ENCODE measurements at places on chromosomes 11 and 22.

DNA sequence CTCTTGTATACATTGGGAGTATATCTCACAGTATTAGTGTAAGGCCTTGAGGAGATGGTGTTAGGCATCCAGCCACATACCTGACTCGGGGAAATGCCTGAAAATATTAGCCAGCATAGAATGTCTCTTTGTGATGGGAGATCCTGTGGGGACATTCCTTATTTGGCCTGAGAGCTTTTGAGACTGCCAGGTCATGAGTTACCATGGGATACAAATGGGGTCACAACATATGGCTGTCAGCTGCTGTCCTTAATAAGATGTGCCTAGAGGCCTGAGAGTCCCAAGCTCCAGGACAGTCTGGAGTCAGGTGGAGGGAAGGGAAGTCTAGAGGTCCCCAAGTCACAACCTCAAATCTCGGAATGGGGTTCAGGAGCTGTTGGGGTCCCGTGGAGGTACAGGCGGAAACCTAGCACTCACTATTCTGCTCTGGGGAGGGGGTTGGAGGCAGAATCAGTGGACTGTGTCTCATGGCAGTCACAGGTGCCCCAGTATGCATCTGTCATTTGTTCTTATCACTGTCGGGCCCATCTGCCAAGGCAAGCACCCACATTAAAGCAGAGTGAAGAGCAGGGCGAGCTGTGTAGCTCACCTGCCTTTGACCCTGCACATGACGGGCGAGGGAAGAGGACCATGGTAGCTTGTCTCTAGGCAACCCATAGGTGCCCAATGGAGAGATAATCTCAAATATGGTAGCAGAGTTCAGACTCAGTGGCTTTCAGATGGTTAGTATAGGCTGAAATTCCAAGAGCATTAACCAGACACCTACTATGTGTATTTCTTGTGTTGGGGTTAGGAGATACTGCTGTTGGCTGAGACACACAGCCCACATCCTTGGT is 29.9 kb downstream of the KCNQ1OT1 start:
- DNase-seq = no peak

DNA sequence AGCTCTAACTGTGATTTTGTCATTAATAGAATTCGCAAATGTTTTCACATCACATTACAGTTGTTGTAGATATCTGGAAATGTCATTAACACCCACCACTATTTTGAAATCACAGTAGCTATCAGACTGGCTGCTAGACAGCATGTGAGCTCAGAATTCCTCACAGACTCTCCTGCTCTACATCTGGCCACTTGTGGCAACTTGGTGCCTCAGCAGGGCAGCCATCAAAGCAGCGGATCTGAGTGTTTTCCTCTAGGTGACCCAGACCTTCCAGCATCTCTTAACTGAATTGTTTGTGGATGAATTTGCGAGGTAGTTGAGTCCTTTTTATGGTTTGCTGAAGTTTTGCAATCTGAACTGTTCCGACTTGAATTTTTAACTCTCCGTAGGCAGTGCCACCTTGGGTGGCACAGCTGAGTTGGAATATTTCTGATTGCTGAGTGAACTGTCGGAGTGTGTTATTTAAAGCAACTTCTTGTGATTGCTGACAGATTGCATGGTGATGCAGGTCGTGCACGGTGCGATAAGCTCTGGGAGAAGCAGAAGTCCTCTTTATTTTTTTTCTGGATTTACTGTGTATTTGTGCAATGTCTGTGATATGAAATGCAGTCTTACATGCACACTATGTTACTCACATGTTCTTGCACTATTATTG is 114.0 kb upstream of the PLET1 start:
- DNase-seq = no peak

GRCh38 chr11:75611823-75612222 is 49.8 kb downstream of the SERPINH1 start:
- no peak for DNase-seq

- DNase-seq = no peak
Observed at GRCh38 chr22:46917771-46918101, 155.3 kb downstream of the TBC1D22A start.

DNA sequence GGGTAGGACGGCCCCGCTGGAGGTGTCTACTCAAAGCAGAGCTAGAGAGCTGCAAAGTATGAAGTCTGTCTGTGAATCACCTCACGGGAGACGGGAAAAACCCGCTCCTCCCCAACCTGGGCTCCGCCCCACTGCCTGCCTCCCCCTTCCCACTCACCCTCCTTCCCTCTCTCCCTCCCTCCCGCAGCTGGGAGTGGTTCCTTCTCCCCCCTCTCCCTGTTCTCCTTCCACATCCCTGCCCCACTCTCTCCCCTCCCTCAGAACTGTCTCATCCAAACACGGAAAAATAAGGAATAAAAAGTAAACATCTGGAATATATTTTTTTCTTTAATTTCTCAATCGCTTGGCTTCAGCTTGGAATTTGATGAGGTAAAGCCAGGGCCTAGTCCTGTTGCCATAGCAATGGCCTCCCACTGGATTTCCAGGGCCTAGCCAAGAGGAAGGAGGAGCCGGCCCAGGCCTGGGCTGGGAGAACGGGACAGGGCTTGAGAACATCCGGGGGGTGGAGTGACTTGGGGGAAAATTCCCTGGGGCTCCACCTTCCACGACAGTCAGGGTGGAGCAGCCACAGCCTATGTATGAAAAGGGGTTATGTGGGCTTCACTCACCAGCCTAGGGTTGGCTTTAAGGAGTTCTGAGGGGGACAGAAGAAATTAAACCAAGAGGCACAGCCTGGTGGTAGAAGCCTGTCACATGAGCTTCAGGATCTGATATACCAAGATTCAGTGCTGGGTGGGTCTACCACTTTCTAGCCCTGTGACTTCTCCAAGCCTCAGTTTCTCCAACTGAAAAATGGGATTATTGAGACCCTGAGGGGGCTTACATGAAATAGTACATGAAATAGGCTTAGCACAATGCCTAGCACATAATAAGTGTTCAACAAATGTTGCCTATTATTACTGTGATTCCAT is 2.2 kb downstream of the TNKS1BP1 start:
- no peak for DNase-seq

GRCh38 chr11:14636119-14636518 is 7.5 kb upstream of the PDE3B start:
- DNase-seq = no peak

GRCh38 chr11:134640971-134641968 is 229.2 kb upstream of the B3GAT1 start:
- no peak for DNase-seq

DNA sequence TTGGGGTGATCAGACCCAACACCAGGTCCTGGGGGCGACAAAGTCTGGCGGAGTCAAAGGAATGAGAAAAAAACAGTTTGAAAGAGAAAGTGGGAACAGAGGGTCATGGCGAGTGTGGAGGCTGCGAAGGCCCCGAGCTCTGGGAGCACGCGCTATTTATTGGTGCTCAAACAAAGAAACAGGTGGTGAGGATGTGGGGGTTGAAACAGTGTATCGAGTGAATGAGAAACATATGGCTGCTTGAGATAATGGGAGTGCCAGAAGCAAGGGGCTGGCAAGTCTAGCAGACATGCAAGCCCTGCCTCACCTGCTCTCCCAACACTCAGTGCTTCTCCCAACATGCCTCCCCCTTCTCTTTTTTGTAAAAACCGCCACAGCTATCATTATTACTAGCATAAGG is 7.8 kb upstream of the DUSP18 start:
- no peak for DNase-seq

DNA sequence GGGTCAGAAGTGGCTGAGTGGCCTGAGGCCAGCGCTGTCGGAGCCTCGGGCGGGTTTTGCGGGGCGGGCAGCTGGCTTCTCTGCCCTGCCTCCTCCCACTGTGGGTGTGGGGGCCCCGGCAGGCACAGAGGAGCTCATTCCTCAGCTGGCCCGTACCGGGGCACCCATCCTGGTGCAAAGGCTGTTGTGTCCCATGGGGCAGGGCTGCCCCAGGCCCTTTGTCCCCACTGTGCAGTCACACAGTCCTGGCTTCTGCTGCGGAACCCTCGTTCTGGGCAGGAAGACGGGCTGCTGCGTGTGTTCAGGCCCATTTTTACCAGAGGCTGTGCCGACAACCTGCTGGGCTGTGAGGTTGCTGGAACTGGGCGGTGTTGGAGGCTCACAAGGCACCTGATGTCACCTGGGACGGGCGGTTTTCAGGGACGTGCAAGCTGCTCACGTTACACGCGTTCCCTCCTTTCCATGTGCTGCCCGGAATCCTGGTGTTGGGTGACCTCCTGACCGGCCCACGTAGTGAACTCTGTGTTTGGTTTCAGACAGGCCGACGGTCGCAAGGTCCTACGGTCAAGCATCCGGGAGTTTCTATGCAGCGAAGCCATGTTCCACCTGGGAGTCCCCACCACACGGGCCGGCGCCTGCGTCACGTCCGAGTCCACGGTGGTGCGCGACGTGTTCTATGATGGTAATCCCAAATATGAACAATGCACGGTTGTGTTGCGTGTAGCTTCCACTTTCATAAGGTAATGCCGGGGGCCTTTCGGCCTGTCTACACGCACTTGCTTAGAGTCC is 5.2 kb downstream of the SELENOO start:
- no peak for DNase-seq

DNA sequence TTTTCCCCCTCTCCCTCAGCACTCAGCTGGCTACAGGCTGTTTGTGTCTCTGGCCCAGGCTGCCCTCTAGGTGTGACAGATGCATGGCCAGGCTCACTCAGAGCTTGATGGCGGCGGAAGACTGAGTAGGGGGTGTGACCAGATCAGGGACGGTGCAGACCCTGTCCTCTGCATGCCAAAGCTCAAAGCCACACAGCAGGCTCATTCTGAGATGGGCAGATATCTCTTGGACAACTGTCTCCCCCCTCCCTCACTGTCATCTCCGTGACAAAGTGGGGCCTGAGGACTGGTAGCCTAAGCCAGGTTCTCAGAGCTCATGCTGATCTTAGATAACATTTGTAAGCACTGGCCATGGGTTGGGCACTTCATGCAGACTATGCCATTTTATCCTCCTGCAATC is 231.3 kb downstream of the DSCAML1 start:
- no peak for DNase-seq

DNA sequence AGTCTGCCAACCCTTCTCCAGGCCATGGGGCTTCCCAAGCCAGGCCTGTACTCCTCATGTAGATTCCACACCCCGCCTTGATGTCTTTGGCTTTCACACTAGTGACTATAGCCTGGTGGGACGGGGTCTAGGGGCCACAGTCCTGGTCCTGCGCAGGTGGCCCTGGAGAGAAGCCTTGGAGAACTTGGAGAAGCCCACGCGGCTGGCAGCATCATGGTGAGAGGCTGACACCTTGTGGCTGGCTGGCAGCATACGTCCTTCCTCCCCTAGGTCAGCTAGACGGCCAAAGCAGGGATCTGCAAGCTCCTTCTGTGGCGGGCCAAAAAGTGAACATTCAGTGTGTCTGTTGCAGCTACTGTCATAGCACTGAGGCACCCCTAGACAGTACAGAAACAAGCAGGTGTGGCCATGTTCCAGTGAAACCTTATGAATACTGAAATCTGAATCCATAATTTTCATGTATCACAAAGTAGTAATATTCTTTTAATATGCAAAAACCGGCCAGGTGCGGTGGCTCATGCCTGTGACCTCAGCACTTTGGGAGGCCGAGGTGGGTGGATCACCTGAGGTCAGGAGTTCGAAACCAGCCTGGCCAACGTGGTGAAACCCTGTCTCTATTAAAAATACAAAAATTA is 42.0 kb downstream of the FAM83F start:
- DNase-seq = peak; percentile 60

- no peak for DNase-seq
Observed at GRCh38 chr11:118401880-118402590, 629 bp downstream of the ATP5MG start.

- DNase-seq = no peak
Observed at GRCh38 chr11:32420937-32421901, 14.1 kb downstream of the WT1 start.

- DNase-seq = no peak
Observed at GRCh38 chr11:63816166-63816565, 2.9 kb downstream of the SPINDOC start.

- no peak for DNase-seq
Observed at GRCh38 chr11:77661670-77662069, 24.1 kb upstream of the CLNS1A start.

DNA sequence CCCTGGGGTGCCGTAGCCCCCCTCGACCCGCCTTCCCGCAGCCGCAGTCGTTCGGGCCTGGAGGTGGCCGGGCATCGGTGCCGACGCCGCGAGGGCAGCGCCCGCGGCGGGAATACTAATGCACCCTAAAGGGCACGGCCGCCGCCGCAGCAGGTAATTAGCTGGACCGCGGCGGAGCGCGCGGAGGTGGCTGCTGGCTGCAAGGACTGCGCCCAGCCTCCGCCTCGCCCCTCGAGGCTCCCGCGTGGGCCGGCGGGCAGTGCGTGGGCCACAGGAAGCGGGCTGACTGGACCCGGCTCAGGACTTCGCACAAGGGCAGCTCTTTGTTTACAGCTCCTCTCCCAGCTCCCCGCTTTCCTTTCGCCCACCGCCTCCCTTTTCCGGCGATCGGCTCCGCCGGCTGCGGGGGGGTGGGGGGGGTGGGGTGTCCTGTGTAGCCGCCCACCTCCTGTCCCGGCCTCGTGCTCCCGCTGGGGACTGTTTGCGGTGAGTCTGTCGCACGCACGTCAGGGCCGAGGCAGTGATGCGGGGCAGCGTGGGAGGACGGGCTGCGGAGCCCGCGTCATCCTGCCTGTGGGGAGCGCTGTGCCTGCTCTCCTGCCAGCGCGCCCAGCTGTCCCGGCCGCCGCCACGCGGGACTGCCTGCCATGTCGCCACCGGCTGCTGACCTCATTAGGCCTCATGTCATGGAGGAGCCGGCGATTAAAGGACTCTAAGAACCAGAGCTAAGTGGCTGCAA is 53.2 kb downstream of the GRIK4 start:
- peak; percentile 14 for DNase-seq

- peak; percentile 40 for DNase-seq
Observed at GRCh38 chr11:128735935-128736605, 42.2 kb downstream of the FLI1 start.

GRCh38 chr11:93814966-93815633 is 31.0 kb downstream of the MED17 start:
- no peak for DNase-seq

- DNase-seq = no peak
Observed at GRCh38 chr11:130396965-130397364, 31.4 kb downstream of the ADAMTS8 start.

DNA sequence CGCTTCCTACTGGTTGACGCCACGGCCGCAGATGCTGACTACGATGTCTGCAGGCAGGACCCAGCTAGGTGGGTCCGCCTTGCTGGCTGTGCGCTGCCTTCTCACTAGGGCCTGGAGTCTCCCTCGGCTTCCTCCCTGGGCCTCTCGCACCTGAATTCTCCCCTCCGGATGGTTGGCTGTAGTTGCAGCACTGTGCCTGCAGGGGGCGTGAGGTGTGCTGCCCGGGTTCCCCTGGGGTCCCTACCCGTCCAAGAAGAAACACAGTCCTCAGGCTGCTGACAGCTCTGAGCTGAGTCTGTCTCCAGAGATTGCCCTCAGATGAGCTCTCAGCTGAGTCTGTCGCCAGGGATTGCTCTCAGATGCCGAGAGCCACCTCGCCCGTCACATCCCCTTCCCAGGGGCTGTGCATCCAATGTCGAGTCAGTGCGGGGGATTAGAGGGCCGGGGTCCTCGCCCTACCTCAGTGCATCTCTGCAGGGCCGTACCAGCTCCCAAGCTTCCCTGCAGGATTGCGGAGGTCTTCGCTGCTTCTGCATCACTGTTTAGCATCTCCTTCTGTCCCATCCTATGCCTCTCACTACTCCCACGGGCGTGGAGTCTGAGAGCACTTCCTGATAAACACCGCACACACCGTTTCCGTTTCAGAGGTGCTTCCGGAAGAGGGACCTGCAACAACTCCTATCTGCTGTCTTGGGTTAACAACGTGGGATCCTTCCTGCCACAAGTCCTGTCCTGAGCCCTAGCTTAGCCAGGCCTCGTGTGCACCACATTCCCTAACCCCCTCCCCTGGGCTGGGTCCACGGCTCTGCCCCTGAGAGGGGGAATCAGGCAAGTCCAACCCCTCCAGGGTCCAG is 196.9 kb downstream of the CSNK2A3 start:
- peak; percentile 35 for DNase-seq

All from CD4-positive, alpha-beta T cell treated with Interferon alpha-2 for 1 hour (primary cell).